Brain pericyte (primary cell): ENCODE measurements at places on chromosomes 7 and 10.

GRCh38 chr7:137386966-137387365 lies 43.4 kb upstream of the PTN start:
- DNase-seq = no peak

GRCh38 chr10:130236711-130237110 lies 100.5 kb downstream of the GLRX3 start:
- DNase-seq = no peak

GRCh38 chr10:132665946-132666704 lies 119.8 kb downstream of the NKX6-2 start:
- no peak for DNase-seq

DNA sequence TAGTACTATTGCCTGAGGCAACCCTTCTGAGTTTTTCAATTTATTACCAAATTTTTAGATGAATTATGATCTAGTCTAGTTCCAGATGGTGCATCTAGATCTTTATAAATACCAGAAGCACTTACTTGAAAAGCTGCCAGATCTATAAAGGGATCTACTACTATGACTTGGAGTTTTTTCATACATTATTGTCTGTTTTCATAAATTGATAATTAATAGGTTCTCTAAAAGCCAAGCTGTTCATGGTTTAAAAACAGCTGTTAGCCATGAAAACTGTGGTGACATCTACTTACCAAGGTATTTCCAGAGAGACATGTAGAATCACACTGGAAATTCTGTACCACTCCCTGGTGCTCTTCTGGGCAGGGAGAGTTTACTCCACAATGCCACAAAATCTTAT lies 786.5 kb upstream of the C7orf33 start:
- no peak for DNase-seq

DNA sequence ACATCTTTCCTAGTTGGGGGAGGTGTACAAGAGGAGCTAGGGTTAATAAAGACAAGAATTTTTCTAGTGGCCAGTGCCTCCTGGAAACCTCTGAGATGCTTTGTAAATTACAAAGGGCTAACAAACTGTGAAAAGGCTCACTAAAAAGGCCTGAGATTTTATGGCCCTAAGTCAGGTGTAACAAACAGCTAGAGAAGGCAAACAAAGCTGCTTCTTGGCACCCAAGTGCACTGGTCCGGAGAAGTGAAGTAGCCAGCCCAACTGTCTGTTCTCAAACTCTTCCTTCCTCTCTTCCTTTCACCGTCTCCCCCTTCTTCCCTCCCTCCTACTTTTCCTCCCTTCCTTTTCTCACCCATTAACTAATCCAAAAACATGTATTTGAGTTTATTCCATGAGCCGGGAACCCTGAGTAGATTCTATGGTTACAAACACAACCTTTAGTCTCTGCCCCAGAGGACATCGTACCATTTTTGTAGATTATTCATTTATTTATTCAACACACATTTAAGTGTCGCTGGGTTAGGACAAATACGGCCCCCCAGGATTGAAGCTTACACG lies 143.4 kb upstream of the PCGF5 start:
- DNase-seq = no peak

GRCh38 chr7:92643821-92644220 lies 53.6 kb upstream of the FAM133B start:
- no peak for DNase-seq

DNA sequence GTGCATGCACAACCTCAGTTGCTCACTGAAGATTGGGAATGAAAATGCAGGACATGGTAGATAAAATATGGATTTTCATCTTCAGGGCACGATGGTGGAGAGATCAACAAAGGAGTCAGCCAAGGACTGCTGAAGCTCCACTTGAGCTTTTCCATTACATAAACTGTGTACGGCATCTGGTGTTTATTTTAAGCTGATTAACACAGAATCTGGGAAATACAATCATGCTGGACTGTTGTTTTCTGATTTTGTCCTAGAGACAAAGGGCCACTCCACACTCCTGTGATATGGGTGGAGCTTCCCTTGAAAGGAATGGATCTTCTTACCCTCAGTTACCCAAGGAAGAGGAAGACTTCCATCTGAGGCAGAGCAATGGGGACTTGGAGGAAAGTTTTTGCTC lies 120.6 kb downstream of the SAMD9 start:
- no peak for DNase-seq

DNA sequence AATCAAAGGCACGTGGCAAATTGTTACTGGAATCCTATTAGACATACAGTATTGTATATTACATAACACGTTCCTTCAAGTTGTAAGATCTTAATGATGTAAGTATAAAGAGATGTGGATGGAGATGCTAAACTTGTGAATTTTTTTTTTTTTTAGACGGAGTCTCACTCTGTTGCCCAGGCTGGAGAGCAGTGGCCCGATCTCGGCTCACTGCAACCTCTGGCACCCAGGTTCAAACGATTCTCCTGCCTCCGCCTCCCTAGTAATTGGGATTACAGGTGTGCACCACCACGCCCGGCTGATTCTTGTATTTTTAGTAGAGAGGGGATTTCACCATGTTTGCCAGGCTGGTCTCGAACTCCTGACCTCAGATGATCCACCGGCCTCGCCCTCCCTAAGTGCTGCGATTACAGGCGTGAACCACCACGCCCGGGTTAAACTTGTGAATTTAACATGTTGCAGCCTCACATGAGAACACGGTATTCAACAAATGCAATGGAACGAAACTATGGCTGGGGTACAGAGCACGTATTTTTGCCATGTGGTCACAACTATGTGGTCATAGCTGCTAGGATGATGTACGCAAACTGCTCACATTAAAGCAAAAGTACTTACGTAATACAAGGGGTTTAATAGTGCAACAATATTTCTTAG lies 818 bp upstream of the SUPV3L1 start:
- DNase-seq = no peak

GRCh38 chr10:77582710-77583115 lies 54.9 kb downstream of the KCNMA1 start:
- DNase-seq = no peak

DNA sequence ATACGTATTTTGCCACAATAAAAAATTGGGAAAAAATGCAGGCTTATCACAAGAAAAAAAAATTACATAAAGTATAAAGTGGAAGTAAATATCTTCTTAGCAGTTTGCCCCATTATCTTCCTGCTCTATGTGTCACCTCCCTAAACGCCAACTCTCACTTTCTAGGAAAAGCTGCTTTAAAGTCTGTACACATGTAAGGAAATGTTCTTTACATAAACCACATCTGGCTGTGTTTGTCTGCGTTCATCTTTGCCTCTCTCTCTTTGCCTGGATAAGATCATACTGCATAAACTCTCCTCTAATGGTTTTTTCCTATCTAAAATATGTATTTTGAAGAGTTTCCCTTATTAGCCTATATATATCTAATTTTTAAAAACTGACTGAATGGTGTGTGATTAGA lies 23.0 kb upstream of the UMAD1 start:
- DNase-seq = no peak

- DNase-seq = no peak
Observed at GRCh38 chr10:49309691-49310411, 10.9 kb downstream of the C10orf71 start.

GRCh38 chr10:50577681-50578350 lies 45.9 kb downstream of the SGMS1 start:
- no peak for DNase-seq

DNA sequence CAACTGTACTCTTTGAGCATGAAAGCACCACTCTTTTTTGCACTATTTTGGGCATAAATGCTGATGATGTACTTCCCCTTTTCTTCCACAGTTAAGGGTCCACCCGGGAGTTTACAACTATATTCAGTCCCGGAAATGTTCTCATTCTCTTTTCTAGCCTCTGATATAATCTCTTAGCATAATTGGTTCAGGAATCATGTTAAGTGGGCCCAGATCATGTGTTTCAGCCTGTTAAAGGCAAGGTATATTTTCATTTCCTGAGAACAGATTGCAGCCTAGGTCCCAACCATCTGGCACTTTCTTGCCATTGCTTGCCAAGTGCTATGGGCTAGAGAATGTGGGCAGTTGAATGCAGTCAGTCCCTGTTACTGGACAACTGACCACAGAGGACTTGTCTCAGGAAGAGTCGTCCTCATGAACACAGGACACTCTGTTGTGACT lies 111.4 kb upstream of the GLCCI1 start:
- DNase-seq = no peak

DNA sequence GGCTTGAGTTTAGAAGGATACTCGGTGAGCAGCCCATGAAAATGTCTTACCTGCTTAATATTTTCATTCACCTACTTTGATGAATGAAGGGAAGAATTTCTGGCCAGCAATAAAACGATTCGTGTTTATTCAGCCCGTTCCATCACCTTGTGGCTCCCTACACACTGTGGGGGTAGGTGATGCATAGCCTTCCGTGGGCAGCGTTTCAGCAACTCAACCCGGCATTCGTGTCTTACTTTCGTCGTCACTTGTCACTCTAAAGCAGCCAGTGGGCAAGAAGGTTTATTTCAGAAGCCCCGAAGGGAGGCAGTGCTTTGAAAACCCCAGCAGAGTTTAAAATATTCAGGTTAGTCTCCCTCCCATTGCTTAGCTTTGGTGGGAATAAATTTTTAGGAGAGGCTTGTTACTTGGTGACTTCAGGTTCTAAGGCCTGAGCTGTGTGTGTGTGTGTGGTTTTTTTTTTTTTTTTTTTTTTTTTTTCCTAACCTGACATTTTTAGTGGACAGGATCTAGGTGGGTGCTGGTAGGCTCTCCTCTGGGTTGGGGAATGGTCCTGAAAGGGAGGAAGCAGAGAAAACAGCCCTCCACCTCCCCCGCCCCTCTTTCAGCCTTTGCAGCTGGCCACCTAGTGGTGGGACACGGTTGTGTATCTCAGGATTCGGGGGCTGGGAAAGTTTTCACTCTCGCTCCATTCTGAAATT lies 1.8 kb downstream of the GRK5 start:
- no peak for DNase-seq

DNA sequence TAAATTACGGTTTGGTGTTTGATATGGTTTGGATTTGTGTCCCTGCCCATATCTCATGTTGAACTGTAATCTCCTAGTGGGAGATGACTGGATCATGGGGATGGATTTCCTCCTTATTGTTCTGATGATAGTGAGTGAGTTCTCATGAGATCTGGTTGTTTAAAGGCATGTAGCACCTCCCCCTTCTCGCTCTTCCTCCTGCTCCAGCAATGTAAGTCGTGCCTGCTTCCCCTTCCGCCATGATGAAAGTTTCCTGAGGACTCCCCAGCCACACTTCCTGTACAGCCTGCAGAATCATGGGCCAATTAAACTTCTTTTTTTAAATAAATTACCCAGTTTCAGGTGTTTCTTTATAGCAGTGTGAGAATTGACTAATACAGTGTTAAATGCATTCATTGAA lies 116.6 kb downstream of the DOCK4 start:
- DNase-seq = no peak

DNA sequence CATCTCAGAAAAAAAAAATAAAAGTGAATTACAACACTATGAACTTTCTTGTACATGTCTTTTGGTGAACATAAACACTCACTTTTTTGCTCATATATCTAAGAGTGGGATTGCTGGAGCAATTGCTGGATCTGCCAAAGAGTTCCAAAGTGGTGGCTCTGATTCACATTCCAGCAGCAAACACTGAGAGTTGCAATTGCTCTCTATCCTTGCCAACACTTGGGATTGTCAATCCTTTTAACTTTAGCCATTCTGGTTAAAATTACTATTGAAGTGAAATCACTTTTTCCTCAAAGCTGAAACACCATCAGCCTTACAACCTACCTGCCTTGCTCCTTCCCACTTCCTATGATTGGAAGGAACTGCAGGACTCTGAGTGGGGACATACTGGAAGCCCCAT lies 70.7 kb downstream of the CDHR3 start:
- DNase-seq = no peak

GRCh38 chr7:112788778-112789343 lies 1.3 kb downstream of the TMEM168 start:
- DNase-seq = no peak

DNA sequence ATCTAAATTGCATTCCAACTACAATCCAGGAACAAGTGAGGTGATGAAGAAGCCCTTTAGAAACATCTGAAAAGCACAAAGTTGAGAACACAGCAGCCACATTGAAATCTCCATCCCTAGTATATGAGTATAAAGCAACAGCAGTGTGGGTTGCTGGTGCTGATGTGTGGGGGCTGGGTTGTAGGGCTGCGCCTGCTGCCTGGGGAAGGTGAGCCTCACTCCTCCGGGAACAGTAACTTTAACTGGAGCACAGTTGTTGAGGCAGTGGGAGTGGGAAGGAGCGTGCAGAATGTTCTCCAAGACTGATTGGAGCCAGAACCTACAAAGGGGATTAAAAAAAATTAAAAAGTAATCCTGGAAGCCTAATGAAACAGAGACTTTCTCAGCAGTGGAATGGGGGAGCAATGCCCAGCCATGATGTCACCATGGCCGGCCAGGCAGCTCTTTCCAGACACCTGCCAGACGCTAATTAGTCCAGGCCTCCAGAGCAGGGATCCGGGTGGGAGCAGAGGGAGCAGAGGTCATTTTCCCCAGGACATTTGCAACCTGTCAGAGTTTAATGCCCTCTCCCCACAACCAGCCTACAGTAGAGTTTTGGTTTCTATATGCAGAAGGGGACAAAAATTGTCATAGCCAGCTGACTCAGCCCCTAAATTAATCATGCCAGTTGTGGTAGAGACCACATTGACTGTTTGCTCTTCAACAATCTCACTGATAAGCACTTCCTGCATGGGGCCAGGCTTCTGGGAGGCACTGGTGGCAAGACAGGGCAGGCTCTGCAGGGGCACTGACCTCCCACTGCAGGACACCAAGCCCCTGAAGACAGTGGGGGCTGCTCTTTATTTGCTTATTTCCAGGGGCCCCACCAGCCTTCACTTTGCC lies 133.0 kb upstream of the ZNF32 start:
- DNase-seq = no peak

GRCh38 chr10:22573820-22574569 lies 140.4 kb downstream of the PIP4K2A start:
- DNase-seq = no peak

GRCh38 chr7:122092964-122093797 lies 50.9 kb downstream of the AASS start:
- DNase-seq = peak; percentile 36

- DNase-seq = no peak
Observed at GRCh38 chr7:120981888-120982615, 6.5 kb upstream of the CPED1 start.

DNA sequence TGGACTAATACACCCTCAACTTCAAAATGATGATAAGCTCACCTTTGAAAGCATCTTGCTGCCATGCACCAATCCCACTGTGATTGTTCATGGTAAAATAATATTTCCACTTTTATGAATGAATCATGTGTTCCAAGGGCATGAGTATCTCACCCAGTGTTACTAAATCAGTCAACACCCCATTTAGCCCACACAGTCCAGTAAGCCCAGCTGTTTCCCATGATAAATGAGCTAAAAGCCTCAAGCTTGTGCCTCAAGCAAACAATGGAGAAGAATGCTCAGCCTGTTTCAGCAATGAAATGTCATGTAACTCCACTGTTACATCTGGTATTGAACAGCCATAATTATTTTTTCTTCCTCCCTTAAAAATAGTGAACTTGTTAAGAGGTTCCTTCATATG lies 442.5 kb downstream of the XPNPEP1 start:
- no peak for DNase-seq
